NCI-H187 treated with DMSO at 0.1 percent for 48 hours (cell line): ENCODE measurements at places on chromosomes 3 and 15.

DNA sequence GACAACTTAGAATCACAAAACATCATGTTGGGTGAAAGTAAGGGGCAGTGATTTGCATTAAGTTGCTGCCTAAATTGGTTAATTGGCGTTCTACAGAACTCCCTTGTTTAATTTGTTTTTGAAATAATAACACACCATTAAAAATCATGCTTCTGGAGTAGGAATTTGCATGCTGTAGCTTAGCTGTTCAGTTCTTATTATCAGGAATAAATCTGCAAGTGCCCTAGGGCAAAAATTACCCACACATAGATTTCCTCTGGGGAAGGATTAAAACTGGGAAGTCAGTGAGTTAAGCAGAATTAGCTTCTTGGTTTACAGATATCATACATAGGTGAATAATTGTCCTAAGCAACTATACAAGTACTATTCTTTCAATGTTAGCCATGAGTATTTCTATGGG lies 381.6 kb upstream of the NAALADL2 start:
- no peak for DNase-seq

- no peak for DNase-seq
Observed at GRCh38 chr3:9732740-9733115, 1.2 kb downstream of the BRPF1 start.

- DNase-seq = no peak
Observed at GRCh38 chr3:161989012-161989411, 492.4 kb downstream of the OTOL1 start.

DNA sequence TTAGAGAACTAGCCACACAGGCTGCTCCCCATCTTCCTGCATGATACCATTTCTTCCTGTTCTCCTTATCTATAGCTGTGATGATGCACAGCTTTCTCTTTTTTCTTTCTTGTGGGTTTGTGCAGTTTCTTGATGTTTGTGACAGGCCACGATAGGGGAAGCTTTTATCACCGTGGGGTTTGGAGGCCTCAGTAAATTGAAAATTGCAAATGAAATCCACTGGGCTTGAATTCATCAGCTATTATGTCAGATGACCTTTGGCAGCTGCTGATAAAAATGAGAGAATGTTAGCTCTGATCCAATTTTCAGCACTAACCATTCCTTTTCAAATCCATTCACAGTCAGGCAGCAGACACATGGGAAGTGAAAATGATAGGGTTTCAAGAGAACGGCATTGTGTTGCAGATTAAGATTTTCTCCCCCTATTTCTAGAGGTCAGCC lies 176.9 kb upstream of the SOX2 start:
- no peak for DNase-seq
